ENCODE measurements at places on chromosomes 5 and 9.

- no peak for DNase-seq
Observed at GRCh38 chr5:143494162-143494561, 90.7 kb upstream of the NR3C1 start.

GRCh38 chr9:81424431-81424830 is 264.9 kb downstream of the TLE1 start:
- no peak for DNase-seq

GRCh38 chr5:161278739-161279660 is 267.5 kb downstream of the GABRB2 start:
- DNase-seq, result no peak

DNA sequence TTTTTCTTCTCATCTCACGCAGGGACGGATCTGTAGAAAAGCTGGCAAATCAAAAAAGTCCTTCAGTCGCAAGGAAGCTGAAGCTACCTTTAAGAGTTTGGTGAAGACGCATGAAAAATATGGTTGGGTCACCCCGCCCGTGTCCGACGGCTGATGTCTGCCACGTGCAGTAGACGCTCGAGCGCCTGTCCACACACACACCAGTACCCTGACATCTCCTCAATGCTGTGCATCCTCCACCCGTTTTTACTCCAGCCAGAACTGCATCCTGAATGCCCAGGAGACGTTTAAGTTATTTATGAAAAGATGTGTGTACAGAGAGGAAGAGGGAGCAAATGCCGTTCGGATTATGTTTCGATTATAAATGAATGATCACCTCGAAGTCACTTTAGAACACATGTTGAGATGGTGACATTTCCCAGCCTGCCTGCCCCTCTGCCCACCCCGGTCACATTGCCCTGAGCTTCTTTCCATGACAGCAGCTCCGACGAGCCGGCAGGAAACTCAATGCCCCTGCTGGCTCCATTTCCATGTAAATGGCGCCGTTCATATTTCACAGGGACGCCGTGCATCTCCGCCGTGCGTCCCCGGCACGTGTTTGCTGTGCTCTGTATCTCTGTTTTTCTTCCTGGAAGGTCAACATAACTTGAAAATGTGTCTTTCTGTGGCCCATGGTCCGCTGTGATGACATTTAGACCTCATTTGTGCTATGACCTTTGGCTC is 42.7 kb downstream of the UBE2QL1 start:
- DNase-seq, result no peak

- no peak for DNase-seq
Observed at GRCh38 chr9:8859416-8859815, 1059.8 kb upstream of the DMAC1 start.

- DNase-seq, result peak; percentile 83
Observed at GRCh38 chr9:131676431-131676972, 63.4 kb downstream of the RAPGEF1 start.

DNA sequence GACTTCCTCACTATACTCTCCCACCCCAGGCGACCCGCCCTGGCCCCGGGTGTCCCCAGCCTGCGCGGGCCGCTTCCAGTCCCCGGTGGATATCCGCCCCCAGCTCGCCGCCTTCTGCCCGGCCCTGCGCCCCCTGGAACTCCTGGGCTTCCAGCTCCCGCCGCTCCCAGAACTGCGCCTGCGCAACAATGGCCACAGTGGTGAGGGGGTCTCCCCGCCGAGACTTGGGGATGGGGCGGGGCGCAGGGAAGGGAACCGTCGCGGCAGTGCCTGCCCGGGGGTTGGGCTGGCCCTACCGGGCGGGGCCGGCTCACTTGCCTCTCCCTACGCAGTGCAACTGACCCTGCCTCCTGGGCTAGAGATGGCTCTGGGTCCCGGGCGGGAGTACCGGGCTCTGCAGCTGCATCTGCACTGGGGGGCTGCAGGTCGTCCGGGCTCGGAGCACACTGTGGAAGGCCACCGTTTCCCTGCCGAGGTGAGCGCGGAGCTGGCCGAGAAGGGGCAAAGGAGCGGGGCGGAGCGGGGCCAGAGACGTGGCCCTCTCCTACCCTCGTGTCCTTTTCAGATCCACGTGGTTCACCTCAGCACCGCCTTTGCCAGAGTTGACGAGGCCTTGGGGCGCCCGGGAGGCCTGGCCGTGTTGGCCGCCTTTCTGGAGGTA is 2.1 kb downstream of the CA9 start:
- peak; percentile 45 for DNase-seq

DNA sequence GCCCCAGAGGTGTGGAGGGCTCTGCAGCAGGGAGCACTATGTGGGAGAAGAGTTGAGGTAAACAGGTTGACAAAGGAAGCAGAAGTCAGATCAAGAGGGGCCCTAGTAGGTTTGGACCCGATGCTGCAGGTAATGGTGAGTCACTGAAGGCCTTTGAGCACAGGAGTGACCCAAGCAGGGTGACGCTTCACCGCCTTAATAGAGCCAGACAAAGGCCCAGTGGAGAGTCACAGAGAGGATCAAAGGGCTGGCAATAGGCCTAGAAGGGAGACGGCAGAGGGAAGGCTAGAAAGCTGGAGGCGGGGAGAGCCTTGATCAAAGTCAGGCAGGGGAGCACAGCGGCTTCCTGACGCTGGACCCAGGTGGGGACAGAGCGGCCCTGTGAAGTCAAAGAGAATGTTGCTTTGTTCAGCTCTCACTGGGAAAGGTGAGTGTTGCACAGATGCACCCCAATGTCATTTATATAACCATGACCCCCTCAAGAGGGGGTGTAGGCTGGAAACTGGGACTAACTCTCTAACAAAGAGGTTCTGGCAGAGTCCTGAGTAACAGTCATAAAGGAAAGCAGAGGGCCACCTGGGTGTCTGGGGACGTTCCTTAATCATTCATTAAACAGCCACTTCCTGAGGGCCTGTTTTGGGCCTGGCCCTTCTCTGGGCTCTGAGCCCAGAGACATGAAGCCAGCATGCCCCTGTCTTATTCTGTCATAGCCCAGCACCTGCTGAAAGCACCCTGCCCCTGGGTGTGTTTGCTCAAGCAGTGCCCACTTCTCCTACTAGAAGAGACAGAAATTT is 9.8 kb upstream of the CPLX2 start:
- no peak for DNase-seq

- DNase-seq, result no peak
Observed at GRCh38 chr9:71643330-71643729, 125.0 kb downstream of the CEMIP2 start.

DNA sequence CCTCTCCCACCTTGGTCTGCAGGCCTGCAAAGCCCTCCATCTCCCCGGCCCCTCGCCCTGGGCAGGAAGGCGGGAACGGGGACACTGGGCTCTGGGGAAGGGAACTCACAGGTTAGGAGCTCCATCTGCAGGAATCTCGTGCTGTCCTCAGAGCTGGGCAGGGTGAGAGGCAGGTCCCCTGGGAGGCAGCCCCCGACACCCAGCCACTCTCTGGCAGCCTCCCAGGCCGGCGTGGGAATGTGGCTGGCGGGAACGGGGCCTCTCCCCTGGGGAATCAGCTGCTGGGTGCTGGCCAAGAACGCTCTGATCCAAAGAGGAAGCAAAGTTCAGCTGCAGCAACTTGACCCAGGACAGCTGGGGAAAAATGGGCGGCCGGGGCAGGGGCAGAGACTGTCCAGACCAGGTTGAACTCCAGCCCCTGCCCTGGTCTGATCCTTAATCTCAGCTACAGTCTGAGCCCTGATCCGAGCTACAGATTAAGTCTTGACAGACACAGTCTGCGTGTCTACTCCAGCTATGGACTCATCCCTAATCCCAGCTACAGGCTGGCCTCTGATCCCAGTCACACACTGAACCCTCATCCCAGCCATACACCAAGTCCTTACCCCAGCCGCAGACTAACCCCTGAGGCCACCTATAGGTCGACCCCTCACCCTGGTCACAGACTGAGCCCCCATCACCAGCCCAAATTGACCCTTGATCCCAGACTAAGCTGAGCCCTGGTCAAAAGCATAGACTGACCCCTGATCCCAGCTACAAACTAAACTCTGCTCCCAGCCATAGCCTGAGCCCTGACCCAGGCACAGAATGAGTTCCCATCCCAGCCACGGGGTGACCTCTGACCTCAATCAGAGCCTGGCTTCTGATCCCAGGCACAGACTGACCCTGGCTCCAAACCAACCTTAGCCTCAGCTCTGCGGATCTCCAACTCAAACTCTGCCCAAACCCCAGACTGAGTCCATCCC is 37.3 kb upstream of the EGFL7 start:
- DNase-seq, result no peak

DNA sequence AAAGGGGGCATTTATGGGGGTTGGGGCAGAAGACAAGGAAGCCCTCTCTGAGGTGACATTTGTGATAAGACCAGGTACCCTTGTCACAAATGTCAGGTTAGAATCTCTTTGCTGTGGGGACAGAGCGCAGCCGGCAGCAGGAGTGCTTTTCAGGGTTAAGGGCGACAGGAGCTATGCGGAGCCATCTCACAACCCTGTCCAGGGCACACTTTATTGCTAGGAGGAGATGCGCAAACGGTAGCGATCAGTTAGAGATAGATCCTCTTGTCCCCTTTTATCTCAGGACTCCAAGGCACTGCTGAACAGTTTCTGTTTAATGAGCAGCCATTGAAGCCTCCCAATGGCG is 438 bp upstream of the LAMC3 start:
- DNase-seq, result no peak

DNA sequence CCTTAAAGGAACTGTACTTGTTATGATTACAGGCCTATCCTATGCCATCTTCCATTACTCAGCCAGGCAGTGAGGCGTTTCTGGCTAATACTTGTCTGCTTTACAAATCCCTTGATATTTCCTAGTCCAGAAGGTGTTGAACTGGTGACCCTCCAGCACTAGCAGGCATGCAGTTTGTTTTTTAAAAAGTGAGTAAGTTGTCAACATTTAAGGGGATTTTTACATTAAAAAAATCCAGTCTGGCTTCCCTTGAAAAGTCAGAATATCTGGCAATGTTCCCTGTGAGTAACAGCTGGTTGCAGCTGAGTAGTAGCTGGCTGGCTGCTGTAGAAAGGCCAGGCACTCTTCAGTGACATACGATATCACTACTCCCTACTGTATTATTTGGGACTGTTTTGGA is 21.8 kb downstream of the GRIN3A start:
- no peak for DNase-seq

- DNase-seq, result no peak
Observed at GRCh38 chr5:17443333-17444130, 54.5 kb upstream of the TAF11L2 start.

DNA sequence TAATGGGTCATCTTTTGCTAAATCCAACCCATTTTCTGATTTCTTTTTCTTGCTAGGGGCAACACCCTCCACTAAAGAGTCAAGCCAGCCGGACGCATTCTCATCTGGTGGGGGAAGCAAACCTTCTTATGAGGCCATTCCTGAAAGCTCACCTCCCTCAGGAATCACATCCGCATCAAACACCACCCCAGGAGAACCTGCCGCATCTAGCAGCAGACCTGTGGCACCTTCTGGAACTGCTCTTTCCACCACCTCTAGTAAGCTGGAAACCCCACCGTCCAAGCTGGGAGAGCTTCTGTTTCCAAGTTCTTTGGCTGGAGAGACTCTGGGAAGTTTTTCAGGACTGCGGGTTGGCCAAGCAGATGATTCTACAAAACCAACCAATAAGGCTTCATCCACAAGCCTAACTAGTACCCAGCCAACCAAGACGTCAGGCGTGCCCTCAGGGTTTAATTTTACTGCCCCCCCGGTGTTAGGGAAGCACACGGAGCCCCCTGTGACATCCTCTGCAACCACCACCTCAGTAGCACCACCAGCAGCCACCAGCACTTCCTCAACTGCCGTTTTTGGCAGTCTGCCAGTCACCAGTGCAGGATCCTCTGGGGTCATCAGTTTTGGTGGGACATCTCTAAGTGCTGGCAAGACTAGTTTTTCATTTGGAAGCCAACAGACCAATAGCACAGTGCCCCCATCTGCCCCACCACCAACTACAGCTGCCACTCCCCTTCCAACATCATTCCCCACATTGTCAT is 72.0 kb downstream of the NUP214 start:
- DNase-seq, result no peak

GRCh38 chr9:114853071-114853855 is 47.4 kb upstream of the TNFSF15 start:
- DNase-seq, result no peak

- no peak for DNase-seq
Observed at GRCh38 chr5:174387448-174387847, 336.9 kb upstream of the MSX2 start.

DNA sequence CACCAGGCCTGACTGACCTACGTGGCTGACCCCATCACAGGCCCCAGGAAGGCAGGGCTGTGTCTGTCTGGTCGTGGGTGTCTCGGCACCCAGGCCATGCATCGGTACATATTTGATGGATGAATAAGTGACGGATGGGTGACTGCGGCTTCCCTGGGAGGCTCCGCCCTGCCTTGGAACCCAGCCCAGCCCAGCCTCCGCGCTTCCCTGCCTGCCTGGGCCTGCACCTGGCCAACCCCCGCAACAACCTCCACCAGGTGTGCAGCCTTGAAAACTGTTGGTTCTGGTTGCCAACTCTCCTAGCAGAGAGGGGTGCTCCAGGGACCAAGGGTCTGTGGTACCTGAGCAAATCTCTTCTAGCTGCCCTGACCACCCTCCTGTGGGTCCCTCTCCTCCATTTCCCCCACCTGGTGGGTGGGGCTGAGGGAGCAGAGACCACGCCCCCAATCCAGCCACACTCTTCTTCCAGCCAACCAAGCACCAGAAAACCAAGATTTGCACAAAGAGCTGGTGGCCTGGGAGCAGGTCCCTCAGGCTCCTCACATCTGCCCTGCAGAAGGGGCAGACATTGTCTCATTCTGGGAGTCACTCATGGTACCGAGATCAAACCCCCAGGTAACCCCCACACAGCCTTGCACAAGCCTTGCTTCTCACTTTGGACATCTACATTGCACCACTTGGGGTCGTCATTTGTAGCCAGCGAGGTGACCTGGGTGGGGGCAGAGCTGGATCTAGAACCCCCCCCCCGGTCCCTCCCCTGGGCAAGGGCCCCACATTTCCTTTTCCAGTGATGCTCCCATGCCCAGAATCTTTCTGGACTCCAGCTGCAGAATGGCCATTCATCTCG is 100.6 kb upstream of the IER5L start:
- no peak for DNase-seq

Data from CD4-positive, alpha-beta T cell treated with Interleukin-17A for 4 hours (primary cell).